ENCODE measurements at places on chromosomes 16 and 17.

DNA sequence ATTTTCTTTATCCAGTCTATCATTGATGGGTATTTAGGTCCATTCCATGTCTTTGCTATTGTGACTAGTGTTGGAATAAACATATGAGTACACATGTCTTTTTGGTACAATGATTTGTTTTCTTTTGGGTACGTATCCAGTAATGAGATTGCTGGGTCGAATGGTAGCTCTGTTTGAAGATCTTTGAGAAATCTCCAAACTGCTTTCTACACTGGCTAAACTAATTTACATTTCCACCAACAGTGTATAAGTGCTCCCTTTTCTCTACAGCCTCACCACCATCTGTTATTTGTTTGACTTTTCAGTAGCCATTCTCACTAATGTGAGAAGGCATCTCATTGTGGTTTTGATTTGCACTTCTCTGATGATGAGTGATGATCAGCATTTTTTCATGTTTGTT is 103.7 kb downstream of the GOSR1 start:
- DNase-seq, result no peak

- DNase-seq, result no peak
Measured at GRCh38 chr17:6435968-6436367, 1.0 kb upstream of the AIPL1 start.

GRCh38 chr17:71849783-71850768 is 270.7 kb upstream of the SOX9 start:
- DNase-seq, result no peak

DNA sequence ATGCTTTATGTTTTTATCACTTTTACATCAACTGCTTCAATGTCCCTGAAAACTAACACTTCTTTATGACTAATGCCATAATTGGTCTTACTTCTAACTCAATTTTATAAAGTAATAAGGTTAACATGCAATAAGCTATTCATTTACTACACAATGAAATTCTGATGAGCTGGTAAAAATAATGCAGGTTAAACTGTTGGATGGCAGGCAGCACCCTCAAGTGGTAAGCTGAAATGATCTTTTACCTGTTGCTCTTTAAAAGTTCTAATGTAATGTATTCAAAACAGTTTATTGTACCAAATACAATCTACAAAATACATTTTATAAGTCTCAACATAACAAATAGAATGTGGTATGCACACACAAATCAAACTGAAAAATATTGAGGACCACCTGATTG is 1280.3 kb downstream of the CDH8 start:
- DNase-seq, result no peak

DNA sequence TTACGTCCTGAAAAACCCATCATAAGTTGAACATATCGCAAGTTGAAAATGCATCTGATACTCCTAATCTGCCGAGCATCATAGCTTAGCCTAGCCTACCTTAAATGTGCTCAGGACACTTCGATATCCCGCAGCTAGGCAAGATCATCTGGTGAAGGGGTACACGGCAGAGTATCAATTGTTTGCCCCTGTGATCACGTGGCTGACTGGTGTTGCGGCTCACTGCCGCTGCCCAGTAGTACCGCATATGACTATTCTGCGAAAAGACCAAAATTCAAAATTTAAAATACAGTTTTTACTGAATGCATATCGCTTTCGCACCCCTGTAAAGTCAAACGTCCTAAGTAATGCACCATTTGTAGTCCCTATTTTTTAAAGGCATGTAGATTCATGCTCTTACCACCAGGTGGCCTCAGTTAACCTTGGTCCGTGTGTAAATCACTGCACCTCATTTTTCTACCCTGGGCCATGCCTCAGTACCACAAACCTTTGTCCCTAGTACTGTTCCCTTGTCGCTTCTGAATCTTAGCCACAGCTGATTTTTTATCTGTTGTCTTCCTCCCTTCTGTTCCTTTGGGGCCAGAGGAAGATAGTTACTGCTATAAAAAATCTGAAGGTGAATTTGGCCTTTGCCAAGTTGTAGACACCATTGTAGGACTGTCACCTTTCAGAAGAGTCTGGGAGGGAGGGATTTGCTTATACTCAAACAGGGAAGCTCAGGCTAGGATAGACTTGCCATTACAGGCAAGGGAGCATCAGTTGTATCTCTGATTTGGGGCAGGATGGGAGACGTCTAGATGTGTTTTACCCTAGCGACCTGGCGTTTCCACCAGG is 34.4 kb downstream of the WWP2 start:
- DNase-seq, result no peak

DNA sequence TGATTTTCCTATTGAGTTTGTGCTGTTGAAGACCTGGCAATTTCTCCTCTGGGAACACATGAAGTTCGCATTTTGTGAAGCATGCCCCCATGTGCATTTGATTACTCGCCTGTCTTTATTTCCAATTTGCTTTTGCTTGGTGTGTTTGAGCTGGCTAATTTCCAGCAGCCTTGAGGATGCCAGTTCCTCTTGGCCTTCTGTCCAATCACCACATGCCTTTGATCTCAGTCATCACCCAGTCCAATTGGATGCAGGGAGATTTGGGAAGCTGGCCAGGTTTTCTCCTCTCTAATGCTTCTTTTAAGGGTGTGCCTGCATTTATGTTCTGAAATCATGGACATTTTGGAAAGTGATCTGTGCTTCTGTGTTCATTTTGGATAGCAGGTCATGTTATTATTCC is 3.8 kb upstream of the TMEM100 start:
- no peak for DNase-seq

DNA sequence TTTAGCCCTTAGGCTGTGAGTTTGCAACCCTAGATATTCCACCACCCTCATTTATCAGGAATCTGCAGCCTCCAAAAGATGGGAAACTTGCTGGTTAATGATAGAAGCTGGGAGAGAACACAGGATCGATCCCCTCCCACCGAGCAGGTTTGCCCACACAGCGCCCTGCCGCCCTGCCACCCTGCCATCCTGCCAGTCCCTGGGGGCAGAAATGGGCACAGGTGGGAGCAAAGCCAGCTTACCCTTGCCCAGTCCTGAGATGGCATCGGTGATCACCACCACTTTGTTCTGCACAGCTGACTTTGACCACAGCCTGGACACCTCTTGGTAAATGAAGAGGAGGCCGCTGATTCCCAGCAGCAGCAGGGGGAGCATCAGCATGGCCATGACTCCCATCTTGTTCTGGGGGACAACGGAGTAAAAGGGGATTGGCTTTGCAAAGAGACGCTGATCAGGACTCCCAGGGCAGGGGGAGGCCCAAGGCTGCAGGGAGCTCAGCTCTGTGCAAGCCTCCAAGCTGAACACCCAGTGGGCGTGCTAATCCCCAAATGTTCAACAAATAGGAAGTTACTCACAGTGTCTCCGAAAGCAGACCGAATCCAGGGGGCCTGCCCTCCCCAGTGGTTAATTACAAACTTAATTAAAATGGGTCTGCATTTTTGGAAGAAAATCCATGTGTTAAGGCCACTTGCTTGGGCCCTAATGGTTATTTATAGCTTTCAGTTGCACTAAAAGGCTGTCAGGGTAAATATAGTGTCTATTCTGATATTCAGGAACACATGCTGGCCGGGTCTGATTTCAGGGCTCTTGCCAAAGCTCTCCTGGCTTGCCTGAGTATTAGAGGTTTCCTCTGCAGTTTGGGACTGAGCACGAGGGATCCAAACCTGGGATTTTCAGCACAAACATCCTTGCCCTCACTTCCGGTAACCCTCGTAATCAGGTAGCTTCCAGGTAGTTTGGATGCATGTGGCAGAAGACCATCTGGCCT is at the start of gene DHRS7C:
DHRS7C (minus strand) TSS at position 704 of the 988 bp plus-strand sequence; CDS start at position 396, 308 bp downstream.
- DNase-seq, result no peak

- peak; percentile 3 for DNase-seq
Measured at GRCh38 chr17:6548578-6549330, 7.6 kb downstream of the PITPNM3 start.

GRCh38 chr17:74203439-74204240 is at the start of gene RPL38:
RPL38 (plus strand) TSS chr17:74203678; CDS start chr17:74203956, 278 bp downstream.
- DNase-seq, result peak; percentile 89

GRCh38 chr16:1870365-1871082 is 1.4 kb downstream of the MEIOB start:
- DNase-seq, result no peak
